ENCODE measurements at places on chromosomes 6 and 20.

- DNase-seq: peak; percentile 56
These were observed 18.1 kb upstream of the SFT2D1 start for GRCh38 chr6:166360243-166361076.

DNA sequence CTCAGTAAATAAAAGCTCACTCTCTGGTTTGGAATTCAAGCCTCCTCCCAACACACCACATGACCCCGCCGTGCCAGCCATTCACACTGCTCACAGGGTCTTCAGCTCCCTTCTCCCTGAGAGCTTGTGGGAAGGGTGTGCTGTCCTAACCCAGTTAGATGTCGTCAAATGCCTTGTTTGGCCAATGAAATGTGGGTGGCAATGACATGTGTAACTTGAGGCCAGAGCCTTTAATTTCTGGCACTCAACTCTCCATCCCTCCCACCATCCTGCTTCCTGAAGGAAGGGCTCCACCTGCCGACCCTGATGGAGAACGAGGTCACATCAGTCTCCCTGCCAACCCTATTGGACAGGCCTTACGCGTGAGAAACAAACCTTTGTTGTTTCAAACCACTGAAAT is 224.5 kb upstream of the AGPAT4 start:
- no peak for DNase-seq

DNA sequence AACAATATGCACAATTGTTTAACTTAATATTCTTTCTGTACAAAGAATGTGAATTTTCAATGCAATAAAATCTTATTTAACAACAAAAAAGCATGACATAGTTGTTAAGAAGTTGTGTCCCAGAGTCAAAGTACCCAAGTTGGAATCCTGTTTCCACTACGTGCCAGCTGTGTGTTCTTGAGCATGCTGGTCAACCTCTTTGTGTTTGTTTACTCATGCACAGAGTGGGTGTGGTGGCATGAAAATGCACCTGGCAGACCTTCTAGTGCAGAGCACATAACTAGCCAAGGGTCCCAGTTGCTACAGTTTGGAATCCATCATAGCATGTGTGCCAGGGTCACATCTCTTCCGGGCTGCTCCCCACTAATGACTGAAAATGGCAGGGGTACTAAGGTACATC is 24.7 kb upstream of the MOCS1 start:
- DNase-seq: no peak

DNA sequence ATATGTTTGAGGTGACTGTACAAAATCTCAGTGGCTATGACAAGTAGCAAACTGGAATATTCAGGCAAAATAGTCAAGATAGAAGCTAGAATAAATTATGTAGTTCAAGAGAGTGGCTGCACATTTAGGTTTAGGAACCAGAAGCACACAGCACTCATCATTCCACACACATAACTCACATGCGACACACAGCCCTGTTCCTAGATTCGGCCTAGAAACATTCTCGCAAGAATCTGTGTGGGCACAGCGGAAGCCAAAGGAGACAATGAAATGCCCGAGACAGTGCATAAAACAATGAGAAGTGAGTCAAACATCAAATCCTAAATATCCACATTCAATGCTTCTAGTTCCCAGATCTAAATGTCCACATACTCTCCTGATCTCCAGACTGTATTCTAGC is 9.5 kb upstream of the SUPT3H start:
- DNase-seq: no peak

GRCh38 chr6:15336900-15337560 is 91.2 kb downstream of the JARID2 start:
- DNase-seq: peak; percentile 53

DNA sequence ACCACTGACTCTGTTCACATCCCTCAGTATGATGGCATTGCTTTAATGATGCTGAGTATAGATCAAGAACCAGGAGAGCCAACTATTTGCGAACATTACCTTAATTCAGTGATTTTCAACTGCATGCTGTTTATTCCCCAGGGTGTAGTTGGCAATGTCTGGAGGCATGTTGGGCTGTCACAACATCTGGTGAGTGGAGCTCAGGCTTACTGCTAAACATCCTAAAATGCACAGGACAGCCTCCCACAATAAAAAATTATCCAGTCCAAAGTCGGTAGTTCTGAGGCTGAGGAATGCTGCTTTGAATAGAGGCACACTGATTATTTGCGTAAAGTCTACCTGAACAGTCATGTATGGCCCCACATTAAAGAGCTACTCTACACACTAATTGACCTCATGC is 94.8 kb upstream of the OPRM1 start:
- DNase-seq: no peak

DNA sequence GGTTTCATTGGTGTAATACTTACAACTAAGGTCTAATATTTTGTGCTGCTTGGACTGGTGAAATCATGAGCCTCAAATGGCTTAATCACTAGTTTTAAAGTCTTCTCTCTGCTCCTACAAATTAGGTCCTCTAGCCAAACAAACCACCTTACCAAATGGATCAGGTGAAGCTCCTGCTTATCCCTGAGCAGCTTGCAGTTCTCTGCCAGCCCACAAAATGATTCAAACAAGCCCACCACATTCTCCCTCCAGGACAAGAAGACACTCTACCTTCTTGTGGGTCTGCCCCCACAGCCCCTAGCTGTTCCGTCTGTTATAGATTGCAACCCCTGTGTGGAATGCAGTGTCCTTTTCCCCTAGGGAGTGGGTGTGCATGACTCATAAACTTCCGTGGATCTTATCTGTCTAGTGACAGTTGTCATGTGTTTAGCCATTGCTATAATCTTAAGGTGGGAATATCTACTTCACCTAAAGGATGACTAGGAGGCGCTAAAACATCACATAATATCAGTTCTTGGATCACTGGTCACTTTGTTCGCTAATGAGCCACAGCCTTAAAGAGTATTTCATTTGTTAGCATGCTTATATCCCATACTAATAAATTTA is 940.5 kb upstream of the MANEA start:
- no peak for DNase-seq

DNA sequence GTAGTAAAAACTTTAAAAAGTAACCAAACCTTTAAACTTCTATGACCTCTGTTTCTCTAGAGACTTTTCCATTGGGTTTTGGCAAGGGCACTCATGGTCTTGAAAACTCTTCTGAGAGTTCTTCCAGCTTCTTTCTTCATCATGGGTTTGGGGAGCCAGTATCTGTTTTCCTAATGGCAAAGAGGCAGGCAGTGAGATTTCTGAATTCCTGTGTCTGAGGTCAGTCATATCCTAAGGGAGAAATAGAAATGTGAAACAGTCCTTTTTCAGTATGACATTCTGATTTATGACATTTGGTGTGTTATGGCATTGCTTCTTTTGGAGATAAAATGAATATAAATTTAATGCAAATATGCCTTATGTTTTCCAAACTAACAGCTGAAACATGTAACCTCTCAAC is 518.5 kb upstream of the MARCKS start:
- DNase-seq: no peak

DNA sequence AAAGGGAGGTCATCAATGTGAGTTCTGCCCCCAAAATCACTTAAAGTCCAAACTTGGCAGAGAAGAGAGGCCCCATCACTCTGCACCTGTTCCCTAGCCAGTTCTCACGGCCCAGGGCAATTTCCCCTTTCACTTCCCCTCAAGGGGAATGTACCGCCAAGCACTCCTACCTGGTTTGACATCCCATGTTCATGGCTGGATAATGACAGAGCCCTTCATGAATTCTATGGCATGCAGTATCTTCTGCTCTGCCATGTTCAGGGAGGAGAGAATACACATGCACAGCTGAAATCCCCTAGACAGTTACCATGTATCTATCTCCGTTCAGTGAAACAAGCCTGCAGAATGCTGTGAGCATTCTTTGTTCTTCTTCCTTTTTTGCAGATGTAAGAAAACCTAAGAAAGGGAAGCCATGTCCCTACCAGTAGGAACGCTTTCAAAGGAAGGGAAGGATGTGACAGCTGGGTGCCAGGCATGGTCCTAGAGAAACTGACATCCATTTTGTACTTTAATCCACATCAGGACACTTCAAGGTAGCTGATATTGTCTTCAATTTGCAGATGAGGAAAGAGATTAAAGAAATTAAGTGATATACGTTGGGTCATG is 79.8 kb upstream of the ARID1B start:
- peak; percentile 14 for DNase-seq

- DNase-seq: no peak
These were observed 330.1 kb downstream of the RIMS1 start for GRCh38 chr6:72216222-72217068.

DNA sequence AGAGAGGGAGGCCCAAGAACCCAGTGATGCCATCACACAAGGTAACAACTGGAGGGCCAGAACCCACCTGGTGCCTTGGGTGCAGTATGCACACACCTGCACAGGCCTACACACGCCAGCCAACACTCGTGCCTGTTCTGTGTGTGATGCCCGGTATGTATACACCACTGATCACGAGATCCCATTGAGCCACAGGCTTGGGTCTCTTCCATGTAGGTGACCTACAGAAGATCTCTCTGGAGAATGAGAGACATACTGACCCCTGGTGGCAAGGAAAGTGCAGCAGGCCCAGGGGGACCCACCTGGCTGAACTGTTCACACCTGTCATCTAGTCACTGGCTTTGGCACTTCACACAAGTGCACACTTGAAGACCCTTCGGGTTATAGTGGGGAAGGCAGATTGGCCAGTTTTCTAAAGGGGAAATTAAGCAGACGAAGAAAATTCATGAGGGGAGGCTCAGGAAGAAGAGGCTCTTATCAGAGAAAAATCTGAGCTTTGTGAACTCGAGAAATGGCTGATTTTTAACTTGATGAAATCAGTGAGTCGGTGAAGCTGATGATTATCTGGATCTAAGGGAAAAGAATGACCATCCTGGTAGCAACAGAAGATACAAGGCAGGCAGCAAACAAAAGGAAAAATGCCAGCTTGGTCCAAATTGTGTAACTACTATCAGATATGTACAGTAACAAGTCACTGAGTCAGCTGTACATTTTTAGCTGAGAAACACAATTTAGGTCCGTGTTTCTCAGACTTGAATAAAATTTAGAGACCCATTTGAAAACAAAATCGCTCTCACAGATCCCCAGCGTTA is 69.1 kb upstream of the PBOV1 start:
- peak; percentile 10 for DNase-seq

DNA sequence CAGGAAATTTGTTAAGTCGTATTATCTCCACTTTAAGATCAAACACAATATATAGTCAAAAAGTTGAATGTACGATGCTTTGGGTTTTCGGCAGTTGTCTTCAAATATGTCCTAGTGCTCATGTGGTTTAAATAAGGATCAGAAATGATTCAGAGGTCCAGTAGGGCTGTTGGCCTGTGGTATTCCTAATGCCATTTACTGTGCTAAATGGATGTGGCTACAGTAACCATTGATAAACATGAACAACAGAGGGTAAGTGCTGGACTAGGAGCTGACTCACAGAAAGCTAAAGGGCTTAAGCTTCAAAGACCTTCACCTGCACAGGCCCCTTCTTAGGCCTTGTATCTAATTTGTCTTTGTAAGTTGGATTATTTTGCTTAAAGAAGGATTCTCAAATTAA is 80.5 kb upstream of the TPD52L1 start:
- DNase-seq: no peak

DNA sequence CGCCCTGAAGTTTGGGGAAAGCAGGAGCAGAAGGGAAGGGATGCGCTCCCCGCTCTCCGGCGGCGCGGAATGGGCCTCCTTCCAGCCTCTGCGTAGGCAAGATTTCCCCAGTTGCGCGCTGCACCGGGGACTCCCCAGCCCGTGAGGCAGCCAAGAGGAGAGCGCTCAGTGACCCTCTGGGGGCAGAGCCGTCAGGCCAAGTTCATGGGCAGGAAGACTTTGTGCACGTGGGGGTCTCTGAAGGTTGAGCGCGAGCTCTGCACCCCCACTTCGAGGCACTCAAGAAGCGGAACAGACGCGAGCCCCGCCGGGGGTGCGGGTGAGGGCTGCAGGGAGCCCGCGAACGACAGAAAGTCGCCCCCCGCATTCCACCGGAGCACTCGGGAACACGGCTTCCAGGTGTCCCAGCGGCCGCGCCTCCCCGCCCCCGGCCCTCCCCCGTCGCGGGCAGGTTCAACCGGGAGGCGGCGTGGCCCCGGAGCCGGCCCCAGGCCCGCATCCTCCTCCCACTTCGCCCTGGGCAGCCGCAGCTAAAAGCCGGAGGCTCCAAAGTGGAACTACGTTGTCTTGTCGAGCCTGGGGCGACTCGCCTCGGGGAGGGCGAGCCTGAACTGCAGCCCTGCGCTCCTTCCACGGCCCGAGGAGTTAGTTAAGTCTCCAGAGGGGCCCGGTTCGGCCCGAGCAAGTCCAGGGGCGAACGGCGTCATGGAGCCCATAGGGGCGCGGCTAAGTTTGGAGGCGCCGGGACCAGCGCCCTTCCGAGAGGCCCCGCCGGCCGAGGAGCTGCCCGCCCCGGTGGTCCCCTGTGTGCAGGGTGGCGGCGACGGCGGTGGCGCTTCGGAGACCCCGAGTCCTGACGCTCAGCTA is at the start of gene PPP1R3G:
TSS of gene PPP1R3G (plus strand) at position 561 of the 867 bp plus-strand sequence. CDS start at position 706, 145 bp downstream.
- peak; percentile 56 for DNase-seq

- DNase-seq: peak; percentile 17
These were observed 369 bp downstream of the SLC4A11 start for GRCh38 chr20:3238616-3239025.

GRCh38 chr6:66184091-66184490 is 477.1 kb upstream of the EYS start:
- DNase-seq: no peak

GRCh38 chr6:31882344-31882743 is 3.5 kb upstream of the SLC44A4 start:
- DNase-seq: no peak

DNA sequence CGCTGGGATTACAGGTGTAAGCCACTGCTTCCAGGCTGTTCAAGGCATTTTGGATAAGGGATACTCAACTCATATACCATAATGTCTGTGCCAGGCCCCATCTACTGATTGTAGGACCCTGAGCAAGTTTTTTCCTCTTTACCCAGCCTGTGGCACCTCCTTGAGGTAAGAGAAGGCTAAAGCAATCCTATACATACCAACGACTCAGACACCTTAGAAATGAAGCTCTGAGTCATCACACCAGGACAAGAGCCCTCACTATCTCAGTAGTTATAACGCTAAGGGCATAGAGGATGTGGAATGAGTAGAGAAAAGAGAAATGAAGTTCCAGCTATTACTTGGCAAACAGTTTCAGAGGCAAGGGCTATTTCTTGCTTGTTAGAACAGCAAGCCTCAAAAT is 16.9 kb downstream of the NDRG3 start:
- no peak for DNase-seq

GRCh38 chr6:119466226-119466625 is 116.7 kb upstream of the MAN1A1 start:
- no peak for DNase-seq

DNA sequence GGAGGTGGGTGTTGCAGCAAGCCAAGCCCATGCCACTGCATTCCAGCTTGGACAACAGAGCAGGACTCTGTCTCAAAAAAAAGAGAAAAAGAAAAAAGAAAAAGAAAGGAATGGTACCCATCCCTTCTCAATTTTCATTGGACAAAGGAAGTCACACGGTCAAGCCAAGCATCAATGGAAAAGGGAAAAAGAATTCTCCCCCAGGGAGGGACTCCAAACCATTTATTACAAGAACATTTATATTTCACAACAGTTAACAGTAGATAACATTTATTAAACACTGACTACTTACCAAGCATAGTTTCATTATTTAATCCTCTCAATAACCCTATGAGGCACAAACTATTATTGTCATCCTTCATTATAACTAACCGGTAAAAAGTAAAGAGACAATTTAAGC is 6.6 kb upstream of the KIF13A start:
- no peak for DNase-seq

GRCh38 chr20:37516811-37517750 is 4.0 kb upstream of the NNAT start:
- DNase-seq: no peak

GRCh38 chr20:45994761-45995493 is 13.8 kb upstream of the MMP9 start:
- DNase-seq: peak; percentile 60

All from inflammatory macrophage treated with lipopolysaccharide for 4 hours (primary cell).